ENCODE measurements at places on chromosomes 11 and 22.

DNA sequence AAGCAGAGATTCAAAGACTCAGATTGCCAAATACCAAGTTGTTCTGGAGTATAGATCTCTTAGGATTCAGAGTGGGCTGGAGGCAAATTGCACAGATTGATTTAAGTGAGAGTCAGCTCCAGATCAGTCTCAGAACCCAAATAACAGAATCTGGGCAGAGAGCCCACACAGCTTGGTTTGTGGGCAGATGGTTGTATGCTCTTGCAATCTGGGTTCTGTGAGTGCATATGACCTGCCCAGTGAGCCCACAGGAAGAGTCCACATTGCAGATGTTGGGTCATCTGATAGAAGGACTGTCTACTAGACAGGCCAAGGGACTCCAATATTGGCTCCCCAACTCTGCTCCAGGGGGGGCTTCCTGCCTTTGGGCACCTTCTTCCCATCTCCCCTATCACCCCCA is 65.9 kb downstream of the ADAMTS15 start:
- peak; percentile 31 for DNase-seq

DNA sequence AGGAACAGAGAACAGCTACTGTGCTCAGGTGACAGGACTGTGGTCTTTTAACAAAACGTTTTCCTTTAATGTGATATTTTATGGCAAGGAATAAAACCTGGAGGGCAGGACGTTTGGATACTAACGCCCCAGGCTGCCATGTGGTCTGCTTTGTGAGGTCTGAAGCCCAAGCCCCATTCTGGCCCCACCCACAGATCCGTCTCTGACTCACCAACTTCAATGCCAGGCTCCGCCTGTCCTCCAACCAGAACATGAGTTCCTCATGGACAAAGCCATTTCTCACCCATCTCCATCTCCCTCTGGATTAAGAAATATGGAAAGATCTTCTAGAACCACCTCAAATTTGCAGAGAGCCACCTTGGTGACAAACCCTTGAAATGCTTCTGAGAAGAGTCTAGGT is 148.8 kb downstream of the CRYBB2 start:
- DNase-seq, result peak; percentile 71

GRCh38 chr11:113614097-113614496 is 92.0 kb downstream of the TMPRSS5 start:
- no peak for DNase-seq

GRCh38 chr22:44014241-44014640 is 9.9 kb upstream of the PARVB start:
- no peak for DNase-seq

GRCh38 chr22:33894515-33894914 is 25.8 kb downstream of the LARGE1 start:
- DNase-seq, result no peak

DNA sequence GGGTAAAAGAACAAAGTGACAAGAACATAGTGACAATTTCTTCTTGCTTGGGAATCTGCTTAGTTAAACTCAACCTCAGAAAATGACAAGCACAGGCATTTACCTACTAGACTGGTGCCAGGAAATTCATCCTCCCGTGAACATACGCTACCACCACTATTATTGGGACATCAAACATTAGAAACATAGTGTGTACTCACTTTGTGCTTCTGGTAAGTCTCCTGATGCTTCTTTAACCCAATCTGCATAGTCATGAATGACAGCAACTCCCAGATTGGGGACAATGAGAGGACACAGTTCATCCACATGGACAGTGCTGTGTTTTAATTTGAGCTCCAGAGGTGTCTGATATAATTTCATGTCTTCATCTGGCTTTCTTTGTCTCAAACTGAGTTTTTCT is 29.2 kb upstream of the CHRNA10 start:
- no peak for DNase-seq

DNA sequence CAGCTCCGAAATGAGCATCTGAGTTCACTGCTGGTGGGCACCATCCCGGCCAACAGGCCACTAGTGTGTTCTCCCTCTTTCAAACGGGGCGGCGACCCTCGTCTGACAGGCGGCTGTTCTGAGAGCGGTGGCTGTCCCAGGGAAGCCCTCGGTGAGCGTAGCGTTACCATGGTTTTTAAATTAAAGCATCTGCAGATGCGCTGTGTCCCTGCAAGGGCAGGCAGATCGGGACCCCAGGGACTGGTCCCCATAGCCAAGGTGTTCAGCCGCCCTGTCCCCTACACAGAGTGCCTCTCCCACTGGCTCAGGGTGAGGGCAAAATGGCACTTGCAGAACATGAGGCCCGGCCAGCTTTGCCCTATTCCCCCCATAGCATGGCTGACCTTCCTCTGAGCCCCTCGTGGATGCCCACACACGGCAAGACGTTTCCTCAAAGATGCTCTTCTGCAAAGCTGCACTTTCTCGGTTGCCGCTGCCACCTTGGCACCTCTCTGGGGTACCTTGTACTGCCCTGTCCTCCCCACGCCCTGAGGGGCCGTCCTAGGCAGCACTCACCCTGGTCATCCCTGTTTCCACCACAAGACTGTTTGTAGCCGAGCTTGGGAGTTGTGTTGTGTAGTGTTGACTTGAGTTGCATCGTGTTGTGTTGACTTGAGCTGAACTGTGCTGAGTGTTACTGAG is 51.9 kb upstream of the KCNQ1OT1 start:
- no peak for DNase-seq

GRCh38 chr11:12455938-12456337 is 78.6 kb downstream of the PARVA start:
- peak; percentile 60 for DNase-seq

DNA sequence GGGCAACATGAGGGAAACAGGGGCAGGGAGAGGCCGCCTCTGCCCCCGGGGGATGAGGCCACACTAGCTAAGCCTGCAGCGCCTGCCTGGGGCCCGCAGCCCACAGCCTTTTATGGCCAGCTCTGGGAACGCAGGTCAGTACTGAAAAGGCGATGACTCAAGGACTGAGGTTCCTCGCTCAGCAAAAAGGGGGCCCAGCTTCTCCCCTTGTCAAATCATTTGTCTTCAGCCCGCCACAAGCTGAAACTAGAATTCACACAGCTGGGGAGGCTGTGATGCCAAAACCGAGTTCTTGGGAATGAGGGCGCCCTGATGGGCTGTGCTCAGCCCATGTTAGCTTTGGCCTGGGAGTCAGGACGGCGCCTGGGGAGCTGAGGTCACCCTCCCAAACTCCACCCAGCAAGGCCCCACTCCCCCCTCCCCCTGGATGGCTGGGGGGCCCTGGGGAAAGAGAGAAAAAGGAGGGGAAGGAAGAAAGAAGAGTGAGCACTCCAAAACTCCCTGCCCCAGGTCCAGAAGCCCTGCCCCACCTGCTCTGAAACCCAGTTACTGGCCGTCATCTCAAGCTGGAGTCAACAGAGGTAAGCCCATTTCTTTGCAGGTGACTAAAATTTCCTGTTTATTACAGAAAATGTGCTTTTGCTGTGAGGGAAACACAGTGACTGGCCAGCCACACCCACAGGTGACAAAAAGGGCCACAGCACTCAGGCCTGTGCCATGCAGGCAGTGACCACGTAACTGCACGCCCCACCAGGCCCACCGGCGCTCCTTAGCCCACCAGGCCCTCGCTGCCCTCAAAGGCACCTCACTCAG is 13.7 kb downstream of the EHD1 start:
- peak; percentile 87 for DNase-seq

DNA sequence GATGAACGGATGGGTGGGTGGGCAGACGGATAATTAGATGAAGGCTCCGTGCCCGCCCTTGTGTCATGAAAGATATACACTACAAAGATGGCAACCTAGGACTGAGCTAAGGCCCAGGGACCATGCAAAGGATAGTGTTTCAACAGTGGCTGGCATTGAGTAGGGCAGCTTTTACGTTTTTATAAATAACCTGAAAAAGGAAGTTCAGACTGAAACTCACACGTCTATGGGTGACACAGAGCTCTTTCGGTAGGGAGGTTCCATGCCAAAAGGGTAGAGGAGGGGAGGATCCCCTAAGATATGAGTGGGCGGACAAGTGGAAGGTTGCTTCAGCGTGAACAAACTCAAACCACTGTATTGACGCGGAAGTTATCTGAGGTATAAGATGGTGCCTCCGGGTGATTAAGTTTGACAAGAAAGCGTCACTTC is 90.5 kb downstream of the UBASH3B start:
- DNase-seq, result no peak

DNA sequence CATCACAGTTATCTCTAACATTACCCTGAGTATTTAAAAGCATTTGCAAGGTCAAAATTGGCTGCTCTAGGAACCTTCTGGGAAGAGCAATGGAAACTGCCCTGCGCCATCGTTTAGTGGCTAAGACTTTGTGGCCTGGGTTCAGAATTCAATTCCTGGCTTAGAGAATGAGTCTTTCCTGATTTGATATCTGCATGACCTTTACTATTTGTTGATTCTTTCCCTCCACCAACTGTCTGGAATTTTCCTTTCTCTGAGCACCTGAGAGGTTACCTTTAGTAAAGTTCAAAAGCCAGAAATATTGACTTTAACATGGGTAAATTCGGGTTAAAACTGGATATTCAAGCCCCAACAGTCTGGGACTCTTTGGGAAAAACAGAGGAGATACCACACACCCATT is 43.0 kb upstream of the SLC5A12 start:
- DNase-seq, result no peak

- no peak for DNase-seq
Observed at GRCh38 chr11:73189315-73189714, 28.8 kb upstream of the P2RY2 start.

GRCh38 chr11:13450832-13451397 is 12.1 kb downstream of the BTBD10 start:
- no peak for DNase-seq

GRCh38 chr22:21623648-21623970 is 6.2 kb downstream of the YDJC start:
- DNase-seq, result no peak

GRCh38 chr22:50601669-50602337 is 1.2 kb downstream of the MAPK8IP2 start:
- DNase-seq, result no peak

- peak; percentile 82 for DNase-seq
Observed at GRCh38 chr11:13955971-13956421, 6.5 kb upstream of the SPON1 start.

GRCh38 chr11:124077266-124077665 is 36.1 kb upstream of the OR10G7 start:
- DNase-seq, result no peak

DNA sequence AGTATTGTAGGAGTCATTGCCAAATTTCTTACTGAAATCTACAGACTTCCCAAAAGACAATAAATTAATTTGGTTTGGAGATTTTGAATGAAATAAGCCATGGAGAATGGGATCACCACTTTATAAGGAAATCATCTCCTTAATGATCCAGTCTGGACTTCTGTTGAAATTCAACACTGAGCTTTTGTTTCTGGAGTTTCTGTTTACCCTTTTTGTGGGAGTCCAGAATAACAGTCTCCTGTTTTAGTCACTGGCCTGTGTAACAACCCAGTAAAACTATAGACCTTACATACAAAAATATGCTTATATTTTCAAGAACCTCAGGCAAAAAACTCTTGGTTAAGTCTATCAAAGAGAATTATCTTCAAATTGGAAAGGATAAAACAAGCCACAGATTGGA is 321.7 kb upstream of the PLET1 start:
- DNase-seq, result no peak

- no peak for DNase-seq
Observed at GRCh38 chr11:56714206-56714605, 15.3 kb downstream of the OR9G1 start.

- no peak for DNase-seq
Observed at GRCh38 chr11:76228875-76229149, 22.5 kb upstream of the WNT11 start.

DNA sequence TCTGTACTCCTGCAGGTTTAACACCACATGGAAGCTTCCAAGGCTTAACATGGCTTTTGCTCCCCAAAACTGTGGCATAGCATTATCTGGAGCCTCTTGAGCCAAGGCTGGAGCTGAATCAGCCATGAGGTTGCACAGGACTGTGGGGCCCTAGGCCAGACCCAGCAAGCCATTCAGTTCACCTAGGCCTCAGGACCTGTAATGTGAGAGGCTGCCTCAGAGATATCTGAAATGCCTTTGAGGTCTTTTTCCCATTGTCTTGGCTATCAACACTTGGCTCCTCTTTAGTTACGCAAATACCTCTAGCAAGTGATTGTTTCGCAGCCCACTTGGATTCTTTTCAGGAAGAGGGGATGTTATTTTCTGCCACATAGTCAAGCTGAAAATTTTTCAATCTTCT is 72.0 kb downstream of the VPREB1 start:
- DNase-seq, result no peak

GRCh38 chr11:77503006-77503405 is 29.1 kb upstream of the PAK1 start:
- DNase-seq, result peak; percentile 16

Data from fibroblast of pulmonary artery (primary cell).